ENCODE measurements at places on chromosomes 7 and 10.

DNA sequence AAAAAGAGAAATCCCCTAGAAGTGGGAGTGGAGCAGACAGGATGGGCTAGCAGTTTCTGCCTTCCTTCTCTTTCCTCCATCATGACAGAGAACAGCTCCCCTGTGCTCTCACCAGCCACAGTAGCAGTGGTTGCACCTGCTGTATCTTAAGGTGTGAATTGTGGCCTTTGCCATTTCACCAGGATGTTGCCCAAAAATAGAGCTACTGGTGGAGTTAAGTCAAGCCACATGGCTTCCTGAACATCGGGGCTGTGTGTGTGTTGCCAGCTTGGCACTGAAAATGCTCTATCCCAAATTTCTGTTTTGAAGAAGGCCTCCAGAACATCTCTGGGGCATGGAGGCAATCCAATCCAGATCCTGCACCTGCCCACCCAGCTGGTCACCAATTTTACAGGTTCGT lies 348.7 kb downstream of the EXOC4 start:
- no peak for DNase-seq

GRCh38 chr10:127959428-127959827 lies 52.5 kb downstream of the PTPRE start:
- DNase-seq = no peak

DNA sequence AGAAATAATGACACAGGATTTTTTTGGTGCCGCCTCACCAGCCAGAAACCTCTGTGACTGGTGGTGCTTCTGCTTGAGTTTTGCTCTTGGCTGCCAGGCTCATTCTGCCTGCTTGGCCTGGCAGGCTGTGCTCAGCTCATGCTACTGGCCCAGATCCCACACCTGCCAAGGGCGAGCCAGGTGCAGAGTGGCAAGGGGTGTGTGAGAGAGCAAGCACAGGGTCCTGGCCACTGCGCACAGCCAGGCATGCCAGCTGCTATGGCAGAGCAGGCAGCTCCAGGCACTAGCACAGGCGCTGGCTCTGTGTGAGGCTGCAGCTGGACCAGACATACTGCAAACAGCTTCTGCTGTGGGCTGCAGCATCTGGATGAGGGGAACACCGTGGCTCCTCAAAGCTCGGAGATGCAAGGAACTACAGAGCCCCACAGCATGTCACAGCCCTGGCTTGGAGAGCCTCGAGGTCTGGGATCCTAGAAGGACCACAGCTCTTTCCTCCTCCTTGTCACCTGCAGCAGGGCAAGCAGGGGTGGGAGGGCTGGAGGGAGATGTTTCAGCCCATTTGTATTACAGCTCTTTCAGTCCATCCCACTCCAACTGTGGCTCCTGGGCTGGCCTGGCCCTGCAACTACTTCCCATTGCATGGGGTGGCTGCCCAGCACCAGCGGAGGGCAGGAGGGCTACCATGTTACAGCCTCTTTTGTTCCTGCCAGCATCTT lies 313.4 kb upstream of the SEMA3C start:
- DNase-seq = no peak

DNA sequence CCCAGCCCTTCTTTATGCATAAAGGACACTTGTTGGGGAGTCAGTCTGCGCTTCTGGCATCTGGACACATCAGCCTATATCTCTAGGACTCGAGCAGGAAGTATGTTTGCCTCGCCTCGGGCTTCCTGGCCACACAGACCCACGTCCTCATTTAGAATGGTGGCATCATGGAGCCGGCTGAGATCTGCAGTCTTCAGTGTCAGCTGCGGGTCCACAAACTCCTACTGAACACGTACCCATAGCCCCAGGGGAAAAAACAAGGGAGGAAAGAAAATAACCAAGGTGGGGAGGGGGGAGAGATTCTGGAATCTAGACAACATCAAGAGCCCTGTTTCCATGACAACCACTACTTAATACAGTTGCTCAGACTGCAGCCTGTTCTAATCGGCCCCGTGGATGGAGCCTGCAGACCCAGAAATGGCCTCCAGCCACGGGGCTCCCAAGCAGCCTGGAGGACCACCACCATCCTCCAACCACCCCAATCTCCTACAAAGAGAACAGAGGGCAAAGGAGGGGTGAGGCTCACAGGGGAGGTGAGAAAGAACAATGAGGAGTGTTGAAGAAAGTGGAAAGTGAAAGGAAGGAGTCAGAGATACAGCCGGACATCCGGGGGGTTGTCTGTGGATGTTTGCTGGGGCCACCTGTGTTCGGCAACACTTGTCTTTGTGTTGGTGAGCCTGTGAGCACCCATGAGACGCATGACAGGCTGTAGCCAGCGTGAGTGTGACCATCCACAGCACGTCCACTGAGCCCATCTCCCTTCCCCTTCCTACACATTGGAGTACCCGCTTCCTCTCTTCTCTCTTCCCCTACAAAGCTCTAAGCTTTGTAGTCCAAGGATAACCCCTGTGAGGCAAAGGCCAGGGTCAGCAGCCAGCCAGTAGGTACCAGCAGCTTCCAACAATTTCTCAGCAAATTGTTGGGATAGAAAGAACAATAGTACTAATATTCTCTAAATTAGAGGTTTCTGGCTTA lies 141.0 kb downstream of the PLXNA4 start:
- DNase-seq = no peak

DNA sequence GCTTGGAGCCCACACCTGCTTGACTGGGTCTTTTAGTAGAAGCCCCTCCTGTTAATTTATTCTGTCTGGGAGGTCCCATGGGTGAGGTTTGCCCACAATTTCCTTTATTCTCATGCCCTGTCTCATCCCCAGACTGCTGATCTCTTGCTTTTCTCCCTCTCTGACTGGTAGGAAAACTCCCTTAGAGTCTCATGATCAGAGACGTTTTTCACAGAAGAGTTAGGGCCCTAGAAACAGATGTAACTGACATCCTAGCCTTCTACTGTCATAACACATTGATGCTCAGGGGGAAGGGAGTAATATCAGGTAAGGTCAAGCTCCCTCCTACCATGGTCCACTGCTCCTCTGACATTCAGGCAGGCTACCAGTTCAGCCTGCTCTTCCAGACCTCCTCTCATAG lies 43.7 kb upstream of the WASL start:
- DNase-seq = no peak

DNA sequence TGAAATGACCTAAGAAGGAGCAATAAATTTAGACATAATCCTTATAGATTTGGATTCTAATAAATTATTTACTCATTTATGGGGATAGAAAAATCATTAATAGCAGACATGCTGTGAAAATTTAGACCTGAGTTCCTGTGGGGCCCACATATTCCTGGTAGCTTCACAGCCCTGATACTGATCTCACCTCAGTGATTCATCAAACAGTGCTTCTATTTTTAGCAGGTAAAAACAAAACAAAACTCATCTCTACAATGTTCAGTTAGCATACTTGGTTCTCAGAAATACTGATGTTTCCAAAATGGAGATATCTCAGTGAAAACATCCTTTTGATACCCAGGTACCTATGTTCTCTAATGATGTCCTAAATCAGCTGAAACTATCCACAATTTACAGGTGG lies 841.1 kb upstream of the SORCS1 start:
- DNase-seq = no peak

GRCh38 chr10:118752409-118752808 lies 2.4 kb downstream of the CACUL1 start:
- no peak for DNase-seq

GRCh38 chr7:135976312-135977006 lies 700 bp downstream of the MTPN start:
- DNase-seq = no peak

GRCh38 chr7:2956526-2957368 lies 86.9 kb downstream of the CARD11 start:
- peak; percentile 18 for DNase-seq

- DNase-seq = no peak
Measured at GRCh38 chr7:38585572-38586354, 45.4 kb downstream of the AMPH start.

DNA sequence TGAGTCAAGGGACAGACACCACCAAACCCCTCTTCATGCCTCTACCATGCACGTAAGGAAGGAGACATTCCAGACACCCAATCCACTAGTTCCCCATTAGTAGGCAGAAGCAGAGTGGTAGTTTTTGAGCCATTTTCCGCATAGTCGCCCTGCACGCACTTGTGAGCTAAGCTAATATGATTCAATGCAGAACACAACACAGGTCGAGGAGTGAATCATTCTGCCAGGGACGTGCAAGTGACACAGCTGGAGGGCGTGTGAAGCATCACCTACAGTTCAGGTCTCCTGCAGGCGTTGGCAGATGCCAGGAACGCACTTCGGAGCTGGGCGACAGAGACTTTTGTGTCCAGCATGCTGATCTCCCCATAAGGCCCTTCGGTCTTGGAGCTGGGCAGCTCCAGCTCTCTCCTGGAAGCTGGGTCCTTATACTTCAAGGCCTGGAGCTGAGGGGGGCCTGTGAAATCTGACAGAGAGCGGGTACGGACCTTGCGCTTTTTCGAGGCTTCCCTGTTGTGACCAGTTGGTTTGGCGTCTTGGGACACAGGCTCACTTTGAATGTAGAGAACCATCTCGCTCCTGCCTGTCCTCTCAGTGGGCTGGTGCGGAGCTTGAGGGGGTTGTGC lies 102.4 kb downstream of the SVIL start:
- no peak for DNase-seq

GRCh38 chr7:157177333-157177982 lies 38.7 kb downstream of the UBE3C start:
- no peak for DNase-seq

DNA sequence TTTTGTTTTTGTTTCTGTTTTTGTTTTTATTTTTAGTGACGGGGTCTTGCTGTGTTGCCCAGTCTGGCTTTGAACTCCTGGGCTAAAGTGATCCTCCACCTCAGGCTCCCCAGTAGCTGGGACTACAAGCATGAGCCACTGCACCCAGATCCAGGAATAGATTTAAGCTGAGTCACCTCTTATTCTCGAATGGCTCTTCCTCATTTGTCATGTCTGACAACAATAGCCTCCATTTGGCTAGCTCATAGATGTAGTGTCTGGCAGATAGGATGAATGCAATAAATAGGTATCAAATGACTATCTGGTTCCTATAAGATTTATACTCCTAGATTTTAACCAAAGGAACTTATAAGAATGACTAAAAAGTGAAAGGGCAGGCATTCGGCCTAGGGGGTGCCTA lies 172.9 kb downstream of the TMEM26 start:
- DNase-seq = peak; percentile 41

DNA sequence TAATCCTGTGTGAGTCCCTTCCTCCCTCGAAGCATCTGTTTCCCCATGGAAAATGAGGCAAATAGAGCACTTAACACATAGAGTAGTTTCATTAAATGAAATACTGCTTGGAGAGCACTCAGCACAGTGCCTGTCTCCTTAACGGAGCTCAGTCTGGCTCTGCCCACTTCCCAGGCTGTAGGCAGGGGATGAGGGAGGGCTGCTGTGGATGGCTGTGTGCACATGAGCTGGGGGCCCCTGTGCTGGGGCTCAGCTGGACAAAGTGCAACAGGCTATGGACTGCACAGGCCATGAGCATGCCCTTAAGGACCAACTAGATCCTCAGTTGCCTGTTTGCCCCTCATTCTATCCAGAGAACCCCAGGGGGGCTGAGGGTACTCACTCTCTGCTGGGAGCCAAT lies 14.5 kb downstream of the ZCCHC24 start:
- DNase-seq = no peak

DNA sequence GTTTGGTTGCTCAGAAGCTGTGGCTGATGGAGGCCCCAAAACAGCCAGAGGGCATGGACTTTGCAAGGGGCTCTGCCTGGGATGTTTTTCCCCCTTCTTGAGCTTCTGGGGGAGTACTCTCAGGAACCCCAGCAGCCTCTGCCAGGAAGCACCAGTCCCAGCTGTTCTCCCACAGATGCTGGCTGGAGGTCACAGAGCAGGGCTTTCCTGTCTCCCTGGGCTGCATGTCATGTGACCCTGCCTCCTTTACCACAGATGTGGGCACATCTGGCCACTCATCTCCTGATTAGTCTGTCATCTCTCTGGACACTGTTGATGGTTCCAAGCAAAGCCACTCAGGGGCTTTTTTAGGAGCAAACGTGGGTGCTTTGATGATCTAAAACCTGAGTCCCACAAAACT lies 136.7 kb downstream of the NEURL1 start:
- DNase-seq = no peak

DNA sequence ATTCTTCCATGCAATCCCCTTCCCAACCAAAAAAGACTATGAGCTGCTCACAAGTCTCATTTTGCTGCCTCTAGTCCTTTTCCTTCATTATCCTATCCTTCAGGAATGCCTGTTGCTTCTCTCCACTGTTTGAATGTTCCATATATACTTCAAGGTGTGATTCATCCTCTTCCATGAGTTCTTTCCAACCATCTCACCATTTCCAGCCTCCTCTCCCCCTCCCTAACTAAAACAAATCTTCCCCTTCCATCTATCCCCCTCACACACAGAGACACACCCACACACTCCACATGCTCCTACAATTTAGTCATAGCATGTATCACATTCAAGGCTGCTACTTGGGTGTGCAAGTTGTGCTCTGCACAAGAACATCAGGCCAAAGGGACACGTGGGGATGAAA lies 254.3 kb downstream of the DYNC1I1 start:
- DNase-seq = no peak

GRCh38 chr10:125747417-125747816 lies 27.9 kb downstream of the EDRF1 start:
- DNase-seq = no peak

DNA sequence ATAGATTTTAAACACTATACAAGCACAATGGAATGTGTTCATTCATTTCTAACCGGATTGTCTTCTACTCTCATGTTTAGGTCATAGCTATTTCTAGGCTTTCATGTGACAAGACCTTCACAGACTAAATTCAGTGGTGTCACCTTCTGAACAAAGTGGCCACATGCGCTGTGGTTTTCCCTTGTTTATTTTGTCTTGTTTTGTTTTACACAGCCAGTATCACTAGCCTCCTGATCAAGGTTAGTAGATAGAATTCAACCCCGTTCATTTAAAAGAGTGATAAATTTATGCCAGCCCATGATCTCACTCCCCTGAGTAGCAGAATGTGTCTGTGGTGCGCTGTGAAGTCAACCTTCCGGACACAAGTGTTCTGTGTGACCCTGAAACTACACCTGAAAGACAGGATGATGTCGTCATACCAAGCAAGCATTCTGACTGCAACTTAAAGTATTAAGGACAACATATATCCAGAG lies 209.1 kb downstream of the CREB5 start:
- DNase-seq = no peak

GRCh38 chr7:47344171-47344955 lies 237.5 kb downstream of the TNS3 start:
- no peak for DNase-seq

GRCh38 chr10:113384181-113384580 lies 168.7 kb upstream of the HABP2 start:
- no peak for DNase-seq

GRCh38 chr10:110081911-110082310 lies 74.1 kb downstream of the ADD3 start:
- no peak for DNase-seq

- DNase-seq = no peak
Measured at GRCh38 chr10:104317269-104317710, 21.0 kb downstream of the ITPRIP start.

- no peak for DNase-seq
Measured at GRCh38 chr10:87615856-87616255, 43.8 kb upstream of the PAPSS2 start.

DNA sequence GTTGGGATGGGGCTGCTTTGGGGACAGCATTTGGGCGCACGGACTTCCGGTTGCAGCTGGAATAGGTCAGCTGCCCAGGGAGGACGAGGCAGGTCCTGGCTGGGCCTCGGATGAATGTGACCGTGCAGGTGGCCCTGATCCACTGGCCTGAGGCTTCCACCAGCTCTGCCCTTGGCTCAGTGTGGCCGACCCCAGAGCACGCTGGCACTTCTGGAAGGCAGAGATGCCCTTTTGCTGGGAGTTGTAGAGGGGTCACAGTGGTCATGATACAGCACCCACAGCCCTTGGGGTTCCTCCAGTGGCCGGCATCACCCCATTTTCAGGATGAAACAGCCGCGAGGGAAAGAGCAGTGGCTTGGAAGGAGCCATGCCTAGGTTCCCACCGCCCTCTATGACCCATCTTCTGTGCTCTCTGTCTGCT lies 19.0 kb downstream of the ADCY1 start:
- DNase-seq = no peak
